Retinal pigment epithelial cell (primary cell): ENCODE measurements at places on chromosomes 12 and 14.
A peak's percentile ranks its signal among the peaks of the same experiment; 100 is the strongest.

GRCh38 chr12:29762637-29763300 lies 21.0 kb downstream of the TMTC1 start:
- no peak for DNase-seq

- no peak for DNase-seq
These were observed 58.6 kb upstream of the MYF6 start for GRCh38 chr12:80648881-80649280.

DNA sequence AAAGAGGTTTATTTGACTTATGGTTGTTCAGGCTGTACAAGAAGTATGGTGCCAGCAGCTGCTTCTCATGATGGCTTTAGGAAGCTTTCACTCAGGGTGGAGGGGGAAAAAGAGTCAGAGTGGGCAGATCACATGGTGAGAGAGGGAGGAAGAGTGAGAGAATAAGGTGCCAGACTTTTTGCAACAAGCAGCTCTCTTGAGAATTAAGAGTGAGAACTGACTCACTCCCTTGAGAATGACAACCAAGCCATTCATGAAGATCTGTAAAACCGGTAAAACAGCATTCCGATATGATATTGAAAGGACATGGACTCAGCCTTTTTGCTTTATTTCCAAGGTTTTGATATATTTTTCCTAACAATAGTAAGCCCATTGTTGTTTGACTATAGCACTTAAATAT lies 501.2 kb downstream of the GALC start:
- no peak for DNase-seq

GRCh38 chr14:43901911-43902673 lies 605.0 kb downstream of the FSCB start:
- no peak for DNase-seq

- no peak for DNase-seq
These were observed 41.3 kb upstream of the SLCO1C1 start for GRCh38 chr12:20653871-20654270.

DNA sequence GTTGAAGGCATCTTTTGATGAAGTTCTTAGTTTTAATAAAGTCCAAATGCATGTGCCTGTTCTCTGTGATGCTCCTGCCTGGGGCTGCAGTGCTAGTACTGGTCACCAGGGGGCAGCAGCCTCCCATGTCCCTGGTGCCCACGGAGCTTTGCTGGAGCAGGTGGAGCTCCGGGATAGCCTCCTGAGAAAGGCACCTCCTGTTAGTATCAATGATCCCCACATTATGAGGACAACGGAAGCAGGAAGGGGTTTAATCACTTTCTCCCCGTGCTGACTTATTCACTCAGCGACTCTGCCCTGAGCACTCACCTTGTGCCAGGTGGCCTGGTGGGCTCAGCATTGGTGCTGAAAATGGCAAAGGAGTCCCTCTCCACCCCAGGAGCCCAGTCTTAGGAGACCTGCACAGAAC lies 123.0 kb upstream of the PZP start:
- no peak for DNase-seq

DNA sequence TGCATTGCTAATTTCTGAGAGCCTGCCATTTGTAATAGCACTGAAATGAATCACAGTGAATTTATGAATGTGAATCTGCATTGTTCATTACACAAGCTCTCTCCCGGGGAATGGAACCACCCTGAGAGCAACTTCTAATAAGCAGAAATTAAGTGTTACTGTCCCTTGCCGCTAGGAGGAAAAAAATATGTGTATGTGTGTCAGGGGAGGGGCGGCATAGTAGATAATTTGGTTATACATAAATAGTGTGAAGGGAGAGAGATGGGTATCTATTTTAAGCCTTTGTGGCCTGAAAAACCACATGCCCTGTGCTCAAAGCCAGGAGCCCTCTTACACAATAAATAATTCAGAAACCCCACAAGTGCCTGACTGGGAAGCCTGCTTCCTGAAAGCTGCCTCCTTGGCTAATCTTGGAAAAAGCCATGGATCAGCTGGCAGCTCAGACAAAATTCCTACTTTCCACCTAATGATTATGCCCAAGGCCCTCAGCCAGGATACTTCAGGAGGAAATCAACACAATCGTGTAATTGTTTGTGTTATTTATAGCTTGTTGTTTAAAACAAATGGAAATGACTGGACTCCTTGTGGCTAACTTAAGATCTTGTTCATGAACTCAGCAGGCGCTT lies 366.2 kb upstream of the KITLG start:
- peak; percentile 43 for DNase-seq

- no peak for DNase-seq
These were observed 5.9 kb upstream of the RMST start for GRCh38 chr12:97456571-97457188.
